ENCODE measurements at places on chromosomes 2 and 18. TPM values are rescaled to one million over a fixed set of nuclear protein-coding genes. Genes with fewer than 3 reads are reported as not detected.

The EMILIN2 gene
- 4.6 TPM for total RNA-seq

The TLK1 gene
- 179 TPM for total RNA-seq

The RAX gene
- not detected for total RNA-seq

The DYNAP gene
- not detected for total RNA-seq

The POTEI gene
- total RNA-seq: not detected

The FAM237A gene
- total RNA-seq: not detected

The TUBA4B gene
- not detected for total RNA-seq

The GPR35 gene
- 11.0 TPM for total RNA-seq

The HK2 gene
- 11.4 TPM for total RNA-seq

The MAB21L4 gene
- total RNA-seq: not detected

The NIFK gene
- total RNA-seq: 27.7 TPM

The EFR3B gene
- total RNA-seq: 0.10 TPM

The CAVIN2 gene
- 16.5 TPM for total RNA-seq

The RSAD2 gene
- total RNA-seq: 4.1 TPM

The TFCP2L1 gene
- 0.05 TPM for total RNA-seq

The OR6B2 gene
- total RNA-seq: not detected

The GAL3ST2 gene
- 1.1 TPM for total RNA-seq

The PDCD1 gene
- total RNA-seq: 12.3 TPM

The CMPK2 gene
- total RNA-seq: 7.4 TPM

The CAPN14 gene
- 0.20 TPM for total RNA-seq

The ALPP gene
- not detected for total RNA-seq

The TMEM163 gene
- 0.64 TPM for total RNA-seq

The EHBP1 gene
- total RNA-seq: 25.6 TPM

The TLX2 gene
- not detected for total RNA-seq

The DLX1 gene
- total RNA-seq: not detected

The PRSS56 gene
- total RNA-seq: not detected

The LYPD6B gene
- not detected for total RNA-seq

The GAD1 gene
- not detected for total RNA-seq

The TRMT61B gene
- total RNA-seq: 18.0 TPM

The PTMA gene
- total RNA-seq: 1,458 TPM

The THSD7B gene
- not detected for total RNA-seq

The KYNU gene
- total RNA-seq: not detected

The ADRA2B gene
- 1.0 TPM for total RNA-seq

The STAT4 gene
- total RNA-seq: 60.0 TPM

The KLHL14 gene
- total RNA-seq: not detected

The OBSL1 gene
- total RNA-seq: 0.57 TPM

The FAM210A gene
- 7.4 TPM for total RNA-seq

The DNAJC10 gene
- 32.9 TPM for total RNA-seq

The WDR43 gene
- 70.1 TPM for total RNA-seq

The DYSF gene
- total RNA-seq: 0.10 TPM

The ST6GAL2 gene
- total RNA-seq: 0.74 TPM

The EXOC6B gene
- total RNA-seq: 20.8 TPM

The SNTG2 gene
- total RNA-seq: 0.64 TPM

The IL36G gene
- total RNA-seq: not detected

The PLGLB1 gene
- 8.2 TPM for total RNA-seq

The C2orf74 gene
- total RNA-seq: 7.6 TPM

The KCNE4 gene
- not detected for total RNA-seq

The ARHGAP15 gene
- total RNA-seq: 261 TPM

The FAM110C gene
- 4.9 TPM for total RNA-seq

The MOCOS gene
- total RNA-seq: not detected

The RAB31 gene
- 5.8 TPM for total RNA-seq

The FHOD3 gene
- not detected for total RNA-seq

The MPP4 gene
- total RNA-seq: not detected

The SH3YL1 gene
- 49.5 TPM for total RNA-seq

The HS6ST1 gene
- 7.6 TPM for total RNA-seq

The MBP gene
- total RNA-seq: 172 TPM

The FOXI3 gene
- not detected for total RNA-seq

The ABCG8 gene
- total RNA-seq: not detected

The CRYGD gene
- total RNA-seq: 0.69 TPM

The EVX2 gene
- total RNA-seq: not detected
